ENCODE measurements at places on chromosomes 7 and 10.
A peak's percentile ranks its signal among the peaks of the same experiment; 100 is the strongest.

DNA sequence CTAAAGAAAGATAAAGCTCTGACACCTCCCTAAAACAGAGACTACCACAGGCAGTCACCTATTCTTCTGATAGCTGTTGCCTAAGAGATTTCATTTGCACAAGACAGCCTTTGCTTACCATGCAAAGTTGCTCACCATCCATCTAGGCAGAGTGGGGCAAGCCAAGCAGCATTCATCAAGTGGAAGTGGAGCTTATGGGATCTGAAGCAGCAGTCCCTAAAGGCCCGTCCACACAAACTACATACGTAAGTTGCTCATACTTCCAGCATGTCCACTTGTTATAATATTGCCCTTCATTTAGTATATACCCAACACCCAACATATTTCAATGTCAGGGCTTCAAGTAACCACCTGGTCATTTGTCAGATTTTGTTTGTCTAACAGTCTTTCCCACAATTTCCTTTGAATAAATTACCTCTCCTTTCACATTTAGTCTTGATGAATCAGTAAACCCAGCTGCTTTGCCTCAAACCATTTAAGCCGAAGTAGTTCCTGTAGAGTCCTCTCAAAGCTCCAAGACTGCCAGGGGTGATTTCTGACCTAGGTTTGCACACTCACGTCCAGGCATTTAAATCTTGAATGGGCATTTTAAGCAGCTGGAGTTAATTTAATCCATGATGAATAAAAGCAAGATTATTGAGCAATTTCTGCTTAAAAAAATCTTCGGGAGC lies 67.9 kb downstream of the ATAD1 start:
- ATAC-seq = peak; percentile 33

DNA sequence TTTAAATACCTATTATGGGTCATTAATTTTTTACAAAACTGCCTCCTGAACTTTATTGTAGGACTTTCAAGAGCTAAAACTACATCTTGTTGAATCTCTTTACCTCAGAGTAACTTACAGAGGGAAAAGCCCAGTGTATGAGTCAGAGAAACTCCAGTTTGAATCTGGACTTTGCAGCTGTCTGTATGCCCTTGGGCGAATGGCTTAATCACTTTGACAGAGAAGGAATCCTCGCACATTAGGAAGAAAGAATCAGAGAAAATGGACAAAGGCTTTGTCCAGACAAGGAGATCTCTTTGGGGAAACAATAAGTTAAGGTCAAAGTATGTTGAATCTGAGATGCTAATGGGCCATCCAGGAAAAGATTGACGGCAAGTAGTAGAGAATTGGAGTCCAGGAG lies 484.2 kb upstream of the CELF2 start:
- peak; percentile 74 for ATAC-seq

DNA sequence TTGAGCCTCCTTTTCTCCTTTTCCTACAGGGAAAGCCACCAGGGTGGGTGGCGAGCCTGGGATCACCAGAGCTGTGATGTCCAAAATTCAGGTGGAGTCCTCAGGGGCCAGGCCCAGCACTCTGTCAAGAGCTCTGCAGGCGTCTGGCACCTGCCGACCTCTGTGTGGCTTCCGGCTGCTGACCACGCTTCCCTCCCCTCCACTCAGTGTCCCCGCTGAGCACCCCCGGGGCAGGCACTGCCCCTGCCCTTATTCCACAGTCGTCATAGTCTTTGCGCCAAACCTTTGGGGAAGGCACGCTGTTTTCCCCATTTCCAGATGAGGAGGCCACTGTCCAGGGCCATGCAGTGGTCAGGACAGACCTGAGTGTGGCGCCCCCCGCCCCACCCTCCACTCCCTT lies 7.5 kb downstream of the MTG1 start:
- no peak for ATAC-seq

DNA sequence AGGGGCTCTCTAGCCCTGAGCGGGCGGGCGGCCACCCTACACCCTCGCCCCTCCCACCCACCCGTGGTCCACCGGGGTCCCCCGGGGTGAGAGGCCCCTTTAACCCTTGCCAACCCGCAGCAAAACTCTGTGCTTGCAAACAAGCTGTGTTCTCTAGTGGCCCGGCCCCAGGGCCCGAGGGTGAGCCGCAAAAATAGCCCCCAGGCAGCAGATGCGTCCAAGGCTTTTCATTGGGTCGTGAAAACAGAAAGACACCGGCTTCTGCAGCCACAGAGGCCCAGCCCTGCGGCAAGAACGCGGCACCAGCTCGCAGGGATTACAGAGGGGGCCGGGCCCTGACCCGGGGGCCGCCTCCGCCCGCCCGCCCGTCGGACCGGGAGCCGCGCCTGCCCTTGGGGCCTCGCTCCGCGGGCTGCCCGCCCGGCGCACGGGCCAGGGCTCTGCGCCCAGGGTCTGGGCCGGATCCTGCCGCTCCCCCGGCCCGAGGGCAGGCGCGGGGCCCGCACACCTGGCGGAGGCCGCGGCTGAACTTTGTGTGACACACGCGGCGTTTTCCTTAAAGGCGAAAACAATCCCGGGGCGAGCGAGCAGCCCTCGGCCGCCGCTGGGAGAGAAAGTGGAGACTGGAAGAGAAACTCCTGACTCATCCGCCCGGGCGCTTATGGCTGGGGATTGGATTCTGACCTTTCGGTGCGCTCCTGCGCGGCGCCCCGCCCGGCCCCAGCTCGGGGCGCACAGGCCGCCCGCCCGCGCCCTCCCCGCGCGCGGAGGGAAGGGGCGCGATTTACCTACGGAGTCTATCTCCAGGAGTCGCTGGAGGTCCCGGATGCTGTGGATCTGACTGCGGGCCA lies 2.8 kb downstream of the PDGFA start:
- ATAC-seq = peak; percentile 10

- no peak for ATAC-seq
These were observed 231.3 kb upstream of the NPY start for GRCh38 chr7:24052572-24053260.

- no peak for ATAC-seq
These were observed 27.2 kb upstream of the PFKFB3 start for GRCh38 chr10:6175329-6176055.

DNA sequence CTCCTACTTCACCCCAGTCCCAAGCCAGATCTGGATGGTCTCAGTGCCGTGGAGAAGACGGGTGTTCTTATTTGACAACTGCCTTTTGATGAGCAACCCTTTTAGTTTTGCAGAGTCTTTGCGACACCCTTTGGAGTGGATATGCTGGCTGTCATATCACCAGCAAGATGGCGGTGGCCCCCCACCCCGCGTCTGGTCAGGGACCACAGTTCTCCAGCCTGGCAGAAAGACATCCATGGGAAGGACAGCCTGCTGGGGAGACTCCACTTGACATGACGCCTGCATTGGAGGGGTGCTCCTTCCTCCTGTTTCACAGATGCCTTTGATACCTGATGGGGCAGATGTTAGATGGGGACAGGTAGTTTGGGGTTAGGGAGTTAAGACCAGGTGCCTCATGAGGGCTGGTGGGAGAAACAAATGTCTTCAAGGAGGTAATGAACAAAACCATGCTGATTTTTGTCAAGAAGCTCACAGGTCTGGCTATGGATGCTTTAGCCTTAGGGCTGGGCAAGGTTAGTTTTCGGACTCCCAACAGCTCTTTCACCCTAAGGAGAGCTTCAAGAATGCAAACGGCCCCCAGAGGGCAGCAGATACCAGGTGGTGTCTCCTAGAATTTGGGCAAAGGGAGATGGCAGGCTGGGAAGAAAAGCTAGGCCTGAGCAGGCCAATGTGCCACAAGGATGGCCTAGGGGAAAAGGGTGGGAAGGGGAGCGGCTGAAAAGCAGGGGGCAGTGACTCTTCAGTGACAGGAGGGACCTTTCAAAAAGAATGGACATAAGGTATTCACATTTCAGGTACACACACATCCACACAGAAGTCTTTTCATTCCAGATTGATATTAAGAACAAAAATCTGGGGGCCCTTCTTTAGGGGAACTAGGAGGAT lies 95.2 kb downstream of the CLEC2L start:
- ATAC-seq = no peak

DNA sequence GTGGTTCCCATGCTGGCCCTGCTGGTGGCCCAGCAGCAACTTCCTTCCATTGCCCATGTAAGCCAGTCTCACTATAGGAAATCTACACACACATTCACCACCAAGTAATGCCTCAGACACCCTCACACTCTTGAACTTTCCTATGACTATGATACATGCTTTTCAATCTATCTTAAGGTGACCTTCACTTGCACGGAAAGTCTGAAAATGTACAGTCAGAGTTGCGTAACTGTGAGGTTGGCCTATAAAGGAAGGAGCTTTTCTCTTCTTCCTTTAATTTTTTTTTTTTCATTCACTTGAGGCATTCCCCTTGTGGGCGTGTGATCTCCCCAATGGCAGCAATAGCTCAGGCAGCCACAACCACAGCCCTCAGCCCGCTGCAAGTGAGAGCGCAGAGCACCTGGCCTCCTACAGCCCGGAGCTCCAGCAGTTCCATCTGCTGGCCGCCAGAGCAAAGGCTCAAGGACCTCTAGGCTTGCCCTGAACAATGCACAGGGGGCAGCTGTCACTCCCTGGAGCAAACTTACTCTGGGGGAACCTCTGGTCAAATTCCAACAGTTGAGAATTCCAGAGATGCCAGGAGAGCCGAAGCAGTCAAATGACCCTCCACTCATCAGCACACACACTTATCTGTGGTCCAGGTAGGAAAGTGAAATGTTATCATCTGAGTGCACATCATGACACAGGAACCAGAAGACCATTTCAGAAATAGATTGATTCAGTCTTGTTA lies 123.1 kb upstream of the ADO start:
- no peak for ATAC-seq

GRCh38 chr10:67297637-67298181 lies 371.9 kb downstream of the LRRTM3 start:
- ATAC-seq = no peak

DNA sequence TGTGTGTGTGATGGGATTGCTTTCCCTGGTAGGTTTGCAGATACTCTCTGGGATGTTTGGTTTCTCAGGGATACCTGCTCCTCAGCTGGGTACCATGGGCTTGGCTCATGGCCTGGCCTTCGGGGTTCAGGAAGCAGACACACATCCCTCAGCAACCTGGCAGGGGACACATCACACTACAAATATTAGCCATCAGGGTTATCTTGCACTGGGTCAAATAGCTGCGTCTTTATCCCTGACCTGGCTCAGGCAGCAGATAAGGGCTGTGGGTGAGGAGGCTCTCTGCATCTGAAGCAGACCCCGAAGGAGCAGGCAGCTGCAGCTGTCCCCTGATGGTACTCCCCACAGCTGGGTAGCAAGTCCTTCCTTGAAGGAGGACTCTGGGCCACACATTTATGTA lies 25.7 kb upstream of the CDHR3 start:
- ATAC-seq = no peak

- ATAC-seq = no peak
These were observed 69.7 kb downstream of the ITGB1 start for GRCh38 chr10:32888161-32888927.

DNA sequence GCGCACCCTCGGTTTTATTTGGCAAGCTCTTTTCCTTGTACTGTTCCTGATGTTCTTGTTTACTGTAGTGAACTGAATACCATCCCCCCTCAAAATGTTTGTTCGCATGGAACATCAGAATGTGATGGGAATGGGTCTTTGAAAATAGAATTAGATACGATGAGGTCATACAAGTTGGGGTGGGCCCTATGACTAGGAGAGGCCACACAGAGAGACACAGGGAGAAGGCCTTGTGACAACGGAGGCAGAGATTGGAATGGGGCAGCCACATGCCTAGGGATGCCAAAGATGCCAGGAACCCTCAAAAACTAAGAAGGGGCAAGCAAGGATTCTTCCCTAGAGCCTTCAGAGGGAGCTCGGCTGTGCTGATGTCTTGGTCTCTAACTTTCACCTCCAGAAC lies 123.6 kb downstream of the FAM204A start:
- ATAC-seq = no peak

GRCh38 chr10:35416619-35417312 lies 80.5 kb downstream of the CCNY start:
- no peak for ATAC-seq

DNA sequence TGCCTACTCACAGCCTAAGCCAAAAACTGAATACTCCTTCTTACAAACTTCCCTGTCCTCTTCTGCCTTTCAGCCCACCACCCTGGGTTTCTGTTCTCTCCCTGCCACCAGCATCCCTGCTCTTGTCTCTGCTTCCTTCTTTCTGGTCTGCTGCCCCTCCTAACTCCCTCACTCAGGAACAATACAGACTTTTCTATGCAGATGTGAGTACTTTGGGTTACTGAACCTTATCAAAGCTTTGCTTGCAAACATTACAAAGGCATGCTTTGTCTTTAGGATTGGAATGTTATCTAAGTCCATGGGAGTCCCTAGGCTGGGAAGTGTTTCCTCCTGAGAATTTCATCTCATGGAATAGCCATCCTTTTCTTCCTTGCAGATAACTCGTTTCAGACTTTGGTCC lies 28.9 kb downstream of the CNNM1 start:
- no peak for ATAC-seq

- no peak for ATAC-seq
These were observed 23.4 kb upstream of the DNAAF5 start for GRCh38 chr7:703049-703448.

GRCh38 chr10:91474009-91474408 lies 63.9 kb downstream of the HECTD2 start:
- no peak for ATAC-seq

DNA sequence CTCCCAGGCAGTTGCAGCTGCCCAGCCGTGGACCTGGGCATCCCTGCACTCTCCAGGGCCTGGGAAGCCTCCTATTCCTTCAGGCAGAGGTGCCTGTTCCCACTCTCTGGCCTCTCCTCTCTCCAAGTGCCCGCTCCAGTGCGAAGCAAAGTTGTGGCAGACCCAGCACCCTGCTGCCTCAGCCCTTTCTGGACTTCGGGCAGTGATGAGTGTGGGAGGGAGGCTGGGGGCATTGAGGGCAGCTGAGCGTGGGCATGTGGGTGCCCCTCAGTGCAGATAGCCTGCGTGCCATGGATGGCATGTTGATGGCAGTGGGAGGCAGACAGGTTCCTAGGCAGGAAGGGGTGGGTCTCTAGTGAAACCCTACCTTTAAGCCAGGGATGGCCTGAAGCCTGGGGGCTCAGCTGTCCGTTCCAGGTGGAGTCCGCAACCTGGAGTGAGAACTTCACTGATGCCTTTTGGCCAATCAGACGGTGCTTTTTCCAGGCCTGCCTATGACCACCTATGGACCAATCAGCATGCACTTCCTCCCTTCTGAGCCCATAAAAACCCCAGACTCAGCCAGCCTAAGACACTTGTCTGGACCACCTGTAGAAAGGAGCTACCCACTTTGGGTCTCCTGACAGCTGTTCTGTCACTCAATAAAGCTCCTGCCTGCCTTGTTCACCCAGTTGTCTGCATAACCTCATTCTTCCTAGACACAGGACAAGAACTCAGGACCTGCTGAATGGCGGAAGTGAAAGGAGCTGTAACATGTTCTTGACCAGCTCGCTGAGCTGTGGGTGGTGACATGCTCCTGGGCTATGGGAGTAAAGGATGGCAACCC lies 26.1 kb downstream of the SVIL start:
- no peak for ATAC-seq

- no peak for ATAC-seq
These were observed 63.5 kb downstream of the FRMPD2 start for GRCh38 chr10:48210966-48211365.
